ENCODE measurements at places on chromosomes 2 and 18.
A peak's percentile ranks its signal among the peaks of the same experiment; 100 is the strongest.

DNA sequence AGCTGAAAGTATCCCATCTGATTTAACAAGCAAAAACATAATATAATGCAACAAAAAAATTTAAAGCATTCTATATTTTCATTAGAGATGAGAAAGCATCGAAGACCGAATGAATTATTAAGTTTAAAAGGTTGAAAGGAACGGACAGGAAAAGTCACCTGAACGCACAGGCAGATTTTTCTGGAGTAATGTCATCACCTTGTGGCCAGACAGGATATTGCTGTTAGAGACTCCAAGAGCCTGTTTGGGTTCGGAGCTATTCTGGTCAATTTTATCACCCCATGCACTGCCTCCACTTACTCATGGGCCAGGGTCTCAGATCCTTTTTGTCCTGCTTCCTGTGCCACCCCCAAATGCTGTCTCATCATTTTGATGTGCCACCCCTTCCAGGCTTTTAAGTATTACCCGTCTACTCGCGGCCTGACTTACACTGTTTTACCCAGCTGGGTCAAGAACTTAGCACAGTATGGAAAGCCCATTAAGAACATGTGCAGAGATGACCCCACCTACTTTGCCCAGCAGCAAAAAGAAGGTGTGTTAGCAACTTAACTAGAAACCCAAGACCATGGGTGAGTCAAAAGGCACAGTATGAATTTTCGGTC, 27.3 kb downstream of the GKN2 start:
- DNase-seq, result peak; percentile 30

GRCh38 chr2:88144271-88144670, 16.4 kb upstream of the FABP1 start:
- no peak for DNase-seq

DNA sequence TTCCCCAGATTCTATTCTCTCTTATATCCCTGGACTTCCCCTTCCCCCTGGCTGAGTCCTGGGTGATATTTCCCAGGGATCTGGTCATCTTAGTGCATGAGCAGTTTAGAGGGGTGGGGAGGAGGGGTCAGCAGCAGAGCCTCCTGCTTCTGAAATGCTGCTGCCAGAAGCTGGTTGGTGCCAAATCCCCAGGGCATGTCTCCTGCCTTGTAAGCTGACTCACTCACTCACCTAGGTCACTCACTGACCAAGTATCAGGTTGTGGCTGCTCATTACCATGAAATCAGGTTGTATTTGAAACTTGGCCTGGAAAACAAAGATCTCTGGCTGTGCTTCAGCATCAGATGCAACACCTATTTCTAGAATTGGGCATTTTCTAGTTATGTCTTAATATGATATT, 14.3 kb downstream of the GPR39 start:
- DNase-seq, result no peak

GRCh38 chr2:216665242-216665641, 30.1 kb downstream of the IGFBP5 start:
- DNase-seq, result no peak

GRCh38 chr2:53913721-53914120, 54.0 kb upstream of the GPR75 start:
- no peak for DNase-seq

- no peak for DNase-seq
These were observed 320.4 kb upstream of the REV1 start for GRCh38 chr2:99810225-99810624.

DNA sequence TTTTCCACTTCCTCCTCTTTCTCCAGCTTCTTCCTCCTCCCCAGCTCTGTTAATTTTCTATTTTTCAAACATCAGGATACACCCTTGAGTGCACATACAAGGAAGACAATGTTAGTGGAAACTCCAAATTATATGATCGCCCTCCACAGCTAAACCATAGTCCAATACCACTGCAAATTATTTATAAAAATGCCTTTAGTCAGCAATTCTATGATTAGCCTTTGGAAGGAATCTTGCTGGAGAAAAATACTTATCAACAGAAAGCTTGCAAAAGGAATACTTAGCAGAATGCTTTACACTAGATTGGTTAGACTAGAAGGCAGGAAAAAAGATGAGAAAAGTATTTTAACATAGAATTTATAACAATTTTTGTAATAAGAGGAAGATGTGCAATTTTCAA, 178.9 kb downstream of the FAM124B start:
- no peak for DNase-seq

DNA sequence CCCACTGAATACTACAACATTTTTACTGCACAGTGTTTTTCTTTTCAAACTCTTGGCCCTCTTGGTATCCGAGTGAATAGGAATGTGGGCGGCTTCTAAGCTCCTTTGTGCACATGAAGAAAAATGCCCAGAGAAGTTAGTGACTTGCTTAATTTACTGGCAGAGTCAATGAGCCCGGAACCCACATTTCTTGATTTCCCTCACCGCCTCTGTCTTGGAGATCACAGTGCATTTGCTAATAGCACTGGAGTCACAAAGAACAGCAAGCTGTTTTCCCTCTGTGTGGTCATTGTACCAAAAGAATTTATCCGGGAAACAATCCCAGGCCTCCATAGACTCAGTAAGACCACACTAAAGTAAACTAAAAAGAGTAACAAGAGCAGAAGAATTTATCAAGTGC, 18.9 kb downstream of the STON1 start:
- no peak for DNase-seq

DNA sequence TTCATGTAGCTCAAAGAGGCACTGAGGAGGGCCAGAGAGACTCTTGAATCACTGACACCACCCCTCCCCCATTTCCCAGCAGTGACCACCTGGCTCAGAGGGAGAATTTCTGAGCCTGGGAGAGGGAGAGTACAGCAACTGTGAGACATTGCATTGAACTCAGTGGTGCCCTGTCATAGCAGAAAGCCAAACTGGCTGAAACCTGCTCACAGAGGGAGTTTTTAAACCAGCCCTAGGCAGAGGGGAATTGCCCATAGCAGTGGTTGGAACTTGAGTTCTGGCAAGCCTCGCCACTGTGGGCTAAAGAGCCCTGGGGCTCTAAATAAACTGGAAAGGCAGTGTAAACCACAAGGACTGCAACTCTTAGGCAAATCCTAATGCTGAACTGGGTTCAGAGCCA, 243.1 kb downstream of the ADCYAP1 start:
- DNase-seq, result no peak

- DNase-seq, result no peak
These were observed 39.3 kb downstream of the SNTG2 start for GRCh38 chr2:989781-990467.

Measured in stimulated activated CD8-positive, alpha-beta memory T cell treated with anti-CD3 and anti-CD28 coated beads, Interleukin-15, amount 100 ng/mL, for 4 hours (primary cell).